GM23248 (cell line): ENCODE measurements at places on chromosomes 3 and 15.

DNA sequence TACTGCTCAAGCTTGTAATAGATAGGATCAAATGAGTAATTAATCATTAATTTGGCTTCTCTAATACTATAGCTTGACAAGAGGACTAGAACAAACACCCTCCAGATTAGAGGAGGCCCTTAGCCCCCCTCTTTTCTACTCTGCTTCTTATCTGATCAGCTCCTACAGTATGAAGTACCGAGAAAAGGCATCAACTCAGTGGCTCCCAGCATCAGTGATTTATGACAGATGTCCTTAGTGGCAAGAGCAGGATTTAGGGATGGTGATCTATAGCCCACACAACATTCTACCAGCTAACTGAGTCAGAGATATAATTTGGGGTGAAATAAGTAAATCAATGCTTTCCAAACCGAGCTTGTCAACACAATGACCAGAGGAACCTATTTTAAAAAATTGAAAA lies 541.1 kb downstream of the NLGN1 start:
- DNase-seq = no peak

GRCh38 chr3:192022412-192022811 lies 561.4 kb downstream of the PYDC2 start:
- DNase-seq = no peak

GRCh38 chr3:37605572-37606153 lies 256.0 kb upstream of the CTDSPL start:
- DNase-seq = no peak

GRCh38 chr15:32786906-32787305 lies 69.1 kb downstream of the GREM1 start:
- no peak for DNase-seq

GRCh38 chr15:89356634-89357298 lies 22.1 kb upstream of the POLG start:
- peak; percentile 59 for DNase-seq

DNA sequence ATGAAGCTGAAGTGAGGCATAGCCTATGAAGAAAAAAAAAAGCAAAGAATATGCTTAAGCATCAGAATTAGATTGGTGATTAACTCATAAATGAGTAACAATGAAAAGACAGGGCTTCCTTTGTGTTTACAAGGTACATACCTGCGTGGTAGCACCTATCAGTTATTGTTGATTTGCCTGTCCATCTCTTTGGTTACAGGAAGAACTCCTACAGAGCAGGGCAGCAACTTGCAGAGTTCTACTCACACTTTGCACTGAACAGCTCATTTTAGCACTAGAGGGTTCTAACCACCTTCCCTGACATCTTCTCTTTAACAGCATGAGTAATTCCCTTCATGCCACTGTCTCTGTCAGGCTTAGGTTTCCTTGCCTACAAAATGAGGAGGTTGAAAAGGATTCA lies 166.0 kb downstream of the DPH6 start:
- no peak for DNase-seq

DNA sequence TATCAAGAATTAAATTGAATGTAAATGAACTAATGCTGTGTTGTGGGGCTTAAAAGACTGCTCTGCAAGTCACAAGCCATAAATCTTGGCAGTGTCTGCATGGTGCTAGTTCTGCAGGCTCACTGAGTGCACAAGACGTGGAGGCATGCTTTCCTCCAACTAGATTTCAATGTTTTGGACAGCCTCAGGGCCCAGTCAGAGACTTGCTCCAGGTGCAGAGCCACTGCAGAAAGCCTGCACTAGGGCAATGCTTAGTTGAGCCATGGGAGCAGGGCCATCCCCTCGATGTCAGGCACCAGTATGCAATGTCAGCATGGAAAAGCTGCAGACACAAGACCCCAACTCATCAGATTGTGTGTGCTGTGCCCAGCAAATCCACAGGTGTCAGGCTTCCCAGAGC lies 234.5 kb upstream of the CDIN1 start:
- DNase-seq = no peak

DNA sequence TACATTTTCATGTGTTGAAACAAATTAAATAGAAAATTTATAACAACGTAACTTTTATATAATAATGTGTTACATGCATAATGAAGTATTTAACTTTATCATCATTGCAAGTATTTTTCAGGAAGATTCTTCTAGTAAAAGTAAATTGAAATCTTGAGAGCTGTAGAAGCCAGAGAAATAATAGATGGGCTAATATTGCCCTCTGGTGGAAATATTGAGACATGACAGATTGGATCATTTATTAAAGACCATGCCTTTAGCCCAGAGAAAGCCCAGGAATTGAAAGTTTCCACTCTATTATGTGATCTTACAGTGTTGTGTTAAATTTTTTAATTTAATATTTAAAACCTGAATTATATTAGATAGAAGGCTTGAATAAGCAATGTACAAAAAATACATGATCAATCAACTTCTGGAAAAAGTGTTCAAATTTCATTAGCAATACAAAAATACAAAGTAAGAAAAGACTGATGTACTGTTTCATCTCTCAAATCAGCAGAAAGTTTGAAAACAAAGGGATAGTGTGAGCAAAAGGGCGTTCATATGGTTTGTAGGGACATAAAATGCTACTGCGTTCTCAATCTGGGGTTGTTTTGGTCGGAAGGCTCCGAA lies 52.7 kb upstream of the SPTSSB start:
- DNase-seq = peak; percentile 54

DNA sequence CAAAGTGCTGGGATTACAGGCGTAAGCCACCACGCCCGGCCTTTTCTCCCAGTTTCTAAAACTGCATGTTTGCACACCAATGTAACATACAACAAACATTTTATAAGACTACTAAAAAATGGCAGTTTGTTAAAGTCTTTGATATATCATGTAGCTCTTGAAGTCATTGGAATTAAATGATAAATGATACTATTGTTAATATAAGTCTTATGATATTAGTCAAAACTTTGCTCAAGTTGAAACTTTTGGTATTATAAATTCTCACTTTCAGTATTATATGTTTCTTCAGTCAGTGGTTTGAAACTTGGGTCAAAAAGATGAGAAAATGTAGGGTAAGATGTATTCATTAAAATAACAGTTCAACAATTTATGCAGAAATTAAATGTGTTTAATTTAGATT lies 117.6 kb upstream of the TBL1XR1 start:
- no peak for DNase-seq

DNA sequence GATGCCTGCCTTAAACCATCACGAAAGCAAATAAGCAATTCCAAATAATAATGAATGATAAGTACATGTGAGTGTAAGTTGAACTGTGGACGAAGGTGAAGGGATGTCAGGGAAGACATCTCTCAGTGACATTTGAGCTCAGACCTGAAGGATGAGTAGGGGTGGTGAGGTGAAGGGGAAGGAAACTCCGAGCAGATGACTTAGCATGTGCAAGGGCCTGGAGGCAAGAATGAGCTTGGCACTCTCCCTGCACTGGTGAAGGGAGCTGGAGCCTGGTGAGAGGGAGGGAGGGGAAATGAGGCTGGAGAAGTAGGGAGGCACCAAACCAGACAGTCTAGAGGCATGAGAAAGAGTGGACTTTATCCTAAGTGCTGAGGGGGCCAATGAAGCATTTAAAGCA lies 84.3 kb downstream of the MTHFS start:
- peak; percentile 30 for DNase-seq

- peak; percentile 95 for DNase-seq
Observed at GRCh38 chr3:170622369-170623159, 36.7 kb upstream of the SLC7A14 start.

- peak; percentile 68 for DNase-seq
Observed at GRCh38 chr3:73786998-73787397, 162.3 kb upstream of the PDZRN3 start.

- no peak for DNase-seq
Observed at GRCh38 chr3:32098528-32098927, 7.9 kb upstream of the GPD1L start.

DNA sequence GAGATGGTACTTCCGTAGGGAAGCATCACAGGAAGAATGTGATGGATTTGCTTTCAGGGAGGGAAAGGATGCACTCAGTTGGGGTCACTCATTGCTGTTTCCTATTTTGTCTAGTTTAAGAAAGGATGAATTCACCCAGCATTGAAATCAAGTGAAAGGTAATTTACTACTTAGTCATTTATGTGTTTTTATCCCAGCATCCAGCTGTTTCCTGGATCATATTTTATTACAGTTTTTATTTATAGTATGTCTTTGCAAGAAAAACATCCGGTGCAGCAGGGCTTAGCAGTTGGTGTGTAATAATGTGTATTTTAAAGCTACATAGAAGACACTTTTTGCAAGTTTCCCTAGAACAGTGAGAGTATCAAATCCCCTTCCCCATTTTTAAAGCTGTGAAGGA lies 37.4 kb upstream of the GOLGA8B start:
- no peak for DNase-seq

GRCh38 chr3:153463895-153464294 lies 301.9 kb downstream of the RAP2B start:
- DNase-seq = no peak

DNA sequence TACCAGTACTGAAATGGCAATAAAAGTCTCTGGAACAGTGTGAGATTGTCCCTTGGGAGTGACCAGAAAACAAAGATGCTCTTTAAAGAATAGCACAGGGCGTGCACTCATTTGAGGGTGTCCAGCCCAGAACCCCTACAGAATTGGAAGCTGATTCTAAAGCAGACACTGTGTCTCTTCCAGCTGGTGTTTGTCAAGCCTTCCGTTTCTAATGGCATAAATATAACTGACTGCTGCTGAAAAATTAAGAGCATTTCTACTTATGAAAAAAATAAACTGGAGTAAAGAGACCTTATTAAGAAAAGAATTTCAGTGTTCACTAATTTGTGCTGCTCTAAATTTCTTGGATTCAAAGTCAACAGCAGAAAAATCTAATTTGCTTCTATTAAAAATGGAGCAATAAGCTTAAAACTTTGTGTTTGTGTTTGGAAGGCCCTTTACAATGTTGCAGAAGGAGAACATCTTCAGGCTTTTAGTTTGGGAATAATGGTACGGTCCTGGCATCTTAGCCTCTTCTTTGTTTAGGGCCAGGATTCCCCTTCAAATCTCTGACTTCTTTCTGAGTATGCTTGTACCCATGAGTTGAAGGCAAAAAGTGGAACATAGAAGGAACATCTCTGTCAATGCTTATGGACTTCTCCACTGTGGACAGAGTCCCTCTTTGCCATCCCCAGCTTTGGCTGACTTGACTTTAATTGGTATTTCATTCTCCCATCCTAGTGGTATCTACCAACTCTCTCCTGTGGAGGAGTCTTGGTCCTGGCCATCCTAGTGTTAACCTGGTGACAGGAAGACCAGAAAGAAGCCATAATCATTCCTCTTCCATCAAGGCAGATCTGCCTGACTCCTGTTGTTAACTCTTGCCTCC lies 65.9 kb downstream of the THSD4 start:
- DNase-seq = no peak

DNA sequence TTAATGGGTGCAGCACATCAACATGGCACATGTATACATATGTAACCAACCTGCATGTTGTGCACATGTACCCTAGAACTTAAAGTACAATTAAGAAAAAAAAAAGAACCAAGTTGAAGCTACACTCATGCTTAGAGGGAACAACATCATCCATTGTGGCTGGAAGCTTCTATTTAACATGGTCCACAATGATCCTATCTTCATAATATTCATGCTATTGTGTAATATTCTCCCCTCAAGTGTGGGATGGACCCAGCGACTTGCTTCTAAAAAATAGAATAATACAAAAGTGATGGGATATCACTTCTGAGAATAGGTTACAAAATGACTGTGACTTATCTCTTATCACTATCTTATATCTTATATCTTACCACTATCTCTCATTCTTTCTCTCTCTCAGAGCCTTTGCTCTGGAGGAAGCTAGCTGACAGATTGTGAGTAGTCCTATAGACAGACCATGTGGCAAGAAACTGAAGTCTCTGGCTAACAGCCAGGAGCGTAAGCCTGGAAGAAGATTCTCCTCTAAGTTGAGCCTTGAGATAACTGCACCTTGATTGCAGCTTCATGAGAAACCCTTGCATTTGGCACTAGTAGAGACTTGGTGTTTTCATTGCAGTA lies 198.5 kb upstream of the MRPL3 start:
- peak; percentile 34 for DNase-seq

DNA sequence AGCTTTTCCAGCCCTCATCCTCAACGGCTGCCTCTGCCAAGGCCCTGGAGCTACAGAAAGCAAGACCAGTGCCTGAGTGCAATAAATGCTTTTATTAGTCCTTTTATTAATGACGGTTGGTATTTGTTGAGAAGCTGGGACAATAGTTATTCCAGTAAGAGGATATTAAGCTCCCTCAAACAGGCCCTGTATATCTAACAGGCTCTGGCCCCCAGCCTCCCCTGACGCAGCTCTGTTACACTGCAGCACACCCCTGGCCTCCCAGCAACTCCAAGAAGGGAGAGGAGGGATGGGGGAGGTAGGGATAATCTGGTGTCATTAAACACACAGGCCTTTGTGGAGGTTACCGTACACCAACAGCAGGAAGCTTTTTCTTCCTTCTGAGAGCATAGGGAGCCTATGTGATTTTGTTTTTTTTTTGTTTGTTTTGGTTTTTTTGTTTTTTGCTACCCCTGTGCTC lies 30.8 kb upstream of the MAGEF1 start:
- no peak for DNase-seq

DNA sequence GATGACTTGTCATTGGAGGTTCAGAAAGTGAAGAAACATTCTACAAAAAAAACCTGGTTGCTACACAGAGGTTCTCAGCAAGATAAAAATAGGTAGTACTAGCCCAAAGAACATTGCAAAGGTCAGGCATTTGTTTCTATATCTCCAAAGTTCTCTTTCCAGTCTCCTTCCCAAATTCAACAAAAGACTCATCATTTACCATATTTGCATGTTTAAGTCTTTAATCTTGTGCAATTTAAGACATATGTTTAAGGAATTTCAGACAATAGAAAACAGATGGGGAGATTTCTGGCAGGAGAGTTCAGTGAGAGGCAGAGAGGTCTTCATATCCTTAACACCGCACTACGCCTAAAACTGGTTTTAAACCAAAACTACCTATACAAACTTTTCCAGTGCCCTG lies 173.8 kb upstream of the THBS1 start:
- peak; percentile 70 for DNase-seq

DNA sequence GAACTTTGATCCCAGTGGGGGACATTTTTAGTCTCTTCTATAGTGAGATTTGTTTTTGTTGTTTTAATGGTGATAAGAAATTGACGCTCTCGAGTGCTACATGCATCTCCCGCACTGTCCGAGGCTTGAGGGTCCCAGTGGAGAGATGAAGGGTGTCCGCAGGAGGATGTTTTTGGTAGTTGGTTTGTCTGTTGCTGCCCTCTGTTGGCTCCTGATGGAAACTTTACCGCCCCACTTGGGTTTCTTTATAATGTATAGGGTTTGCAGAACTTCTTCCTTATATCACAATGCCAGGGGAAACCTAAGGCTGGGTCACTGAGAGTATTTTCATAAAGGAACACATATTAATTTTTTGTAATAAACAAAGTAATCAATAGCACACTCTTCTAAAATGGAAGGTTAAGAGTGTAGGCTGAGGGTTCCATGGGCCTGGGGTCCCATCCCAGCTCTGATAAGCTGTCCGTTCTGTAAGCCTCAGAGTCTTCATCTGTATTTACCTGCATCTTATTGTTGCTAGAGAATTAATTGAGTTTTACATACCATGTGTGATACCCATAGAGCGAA lies 185.3 kb upstream of the FEZF2 start:
- DNase-seq = no peak

- DNase-seq = no peak
Observed at GRCh38 chr15:51193526-51193925, 98.8 kb upstream of the TNFAIP8L3 start.

GRCh38 chr15:95742256-95742655 lies 588.2 kb upstream of the NR2F2 start:
- DNase-seq = no peak
